Hippocampal formation (tissue), 2 donors: ENCODE measurements at places on chromosomes 16 and 17.

DNA sequence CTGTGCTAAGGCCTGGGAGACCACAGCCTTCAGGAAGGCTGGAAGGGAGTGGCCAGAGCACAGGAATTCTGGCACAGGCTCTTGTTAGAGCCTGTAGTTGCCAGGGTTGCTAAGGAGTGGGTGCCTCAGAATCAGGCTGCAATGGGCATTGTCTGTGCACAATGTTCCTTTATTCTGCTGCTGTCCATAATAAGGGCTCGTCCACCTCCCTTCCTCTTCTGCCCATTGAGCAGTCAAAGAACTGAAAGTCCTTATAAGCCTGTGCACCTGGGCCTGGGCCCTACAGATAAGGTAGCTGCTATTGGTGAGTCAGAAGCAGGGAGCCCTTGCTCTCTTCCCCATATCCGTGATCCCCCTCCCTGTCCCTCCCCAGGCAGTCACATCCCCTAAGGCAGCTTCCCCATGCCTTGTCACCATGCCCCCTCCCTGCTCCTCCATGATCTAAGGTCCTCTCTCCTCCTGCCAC is 5.4 kb upstream of the CNGB1 start:
- peak; percentile 70 for DNase-seq

- DNase-seq, result no peak
These were observed 41.9 kb downstream of the CRISPLD2 start for GRCh38 chr16:84861671-84862070.

GRCh38 chr16:30666681-30667080 is 8.4 kb downstream of the FBRS start:
- DNase-seq, result no peak

DNA sequence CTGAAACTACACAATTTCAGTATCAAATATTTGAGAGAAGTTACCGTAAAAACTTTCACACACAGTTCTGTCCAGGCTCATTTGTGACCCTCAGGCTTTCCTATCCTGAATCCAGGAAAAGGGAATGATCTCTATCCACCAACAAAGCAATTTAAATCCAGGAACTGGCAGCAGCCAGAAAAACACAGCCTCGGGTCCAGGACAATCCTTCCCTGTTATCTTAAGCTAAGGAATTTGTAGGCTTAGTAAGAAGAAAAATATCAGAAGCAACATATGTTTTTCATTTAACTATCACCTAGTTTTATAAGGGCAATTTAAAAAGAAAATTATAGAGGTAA is 47.1 kb downstream of the TEX2 start:
- no peak for DNase-seq

DNA sequence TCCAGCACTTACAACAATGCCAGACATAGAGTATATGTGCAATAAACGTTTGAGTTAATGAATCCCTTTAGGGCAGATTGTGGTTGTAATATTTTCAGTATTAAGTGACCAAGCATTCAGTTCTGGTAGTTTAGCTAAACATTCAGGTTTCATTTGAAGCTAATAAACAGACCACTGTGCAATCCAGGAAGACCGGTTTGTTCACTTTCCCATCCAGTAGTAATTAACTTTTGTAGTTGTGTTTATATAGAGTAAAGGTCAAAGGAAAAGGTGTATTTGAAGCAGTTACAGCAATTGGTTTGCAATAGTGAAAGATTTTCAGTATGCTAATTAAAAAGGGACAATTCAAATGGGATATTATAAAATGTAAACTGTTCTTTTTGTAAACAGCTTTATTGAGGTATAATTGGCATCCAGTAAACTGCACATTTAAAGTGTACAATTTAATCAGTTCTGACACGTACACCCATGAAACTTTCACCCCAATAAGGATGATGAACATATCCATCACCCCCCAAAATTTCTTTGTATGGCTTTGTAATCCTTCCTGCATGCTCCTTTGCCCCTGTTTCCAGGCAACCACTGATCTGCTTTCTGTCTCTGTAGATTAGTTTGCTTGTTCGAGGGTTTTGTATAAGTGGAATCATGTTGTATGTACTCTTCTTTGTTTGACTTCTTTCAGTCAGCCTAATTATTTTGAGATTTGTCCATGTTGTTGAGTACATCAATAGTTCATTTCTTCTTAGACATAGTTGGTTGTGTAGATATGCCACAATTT is 26.3 kb downstream of the MRTFB start:
- DNase-seq, result no peak

DNA sequence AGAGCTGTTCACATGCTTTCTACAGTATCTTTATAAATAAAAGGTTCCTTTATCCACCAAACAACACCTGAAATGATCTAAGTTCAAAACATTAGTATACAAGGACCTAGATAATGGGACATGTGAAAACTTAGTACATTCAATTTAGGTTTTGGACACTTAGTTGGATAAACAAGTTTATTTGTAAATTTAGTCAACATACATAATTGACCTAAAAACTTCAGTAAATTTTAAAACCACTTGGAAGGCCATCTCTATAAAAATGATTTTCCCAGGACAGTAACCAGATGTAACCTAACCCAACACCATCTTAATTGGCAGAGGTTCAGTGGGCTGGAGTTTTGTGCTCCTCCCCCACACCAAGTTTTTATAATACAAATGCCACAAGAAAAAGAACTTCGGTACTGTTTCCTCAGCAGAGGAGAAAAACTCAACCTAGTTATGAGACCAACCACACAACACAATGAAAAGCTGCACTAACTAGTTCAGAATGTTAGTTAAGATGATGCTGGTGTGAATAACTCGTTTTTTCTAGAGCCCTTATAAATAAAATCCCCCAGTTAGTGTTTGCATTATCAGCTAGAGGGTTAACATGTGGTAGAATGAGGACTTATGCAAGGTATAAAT is 7.2 kb upstream of the UNK start:
- DNase-seq, result no peak

GRCh38 chr17:70934835-70935234 is 765.5 kb downstream of the KCNJ2 start:
- no peak for DNase-seq

- no peak for DNase-seq
These were observed 15.0 kb upstream of the NAGLU start for GRCh38 chr17:42521036-42521435.

GRCh38 chr16:85746460-85747215 is 4.3 kb downstream of the C16orf74 start:
- DNase-seq, result no peak

DNA sequence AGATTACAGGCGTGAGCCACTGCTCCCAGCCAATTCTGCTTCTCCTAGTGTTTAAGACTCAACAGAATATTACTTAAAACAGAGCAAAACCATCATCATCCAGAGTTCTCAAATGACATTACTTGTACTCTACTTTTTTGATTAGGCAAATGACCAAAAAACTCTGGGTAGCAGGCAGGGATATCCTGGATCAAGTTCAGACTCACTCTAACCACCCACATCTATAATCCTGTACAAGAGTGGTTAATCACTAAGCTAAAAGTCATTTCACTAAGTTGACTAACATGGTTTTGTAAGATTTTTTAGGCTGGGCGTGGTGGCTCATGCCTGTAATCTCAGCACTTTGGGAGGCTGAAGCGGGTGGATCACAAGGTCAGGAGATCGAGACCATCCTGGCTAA is 6.8 kb downstream of the NAE1 start:
- no peak for DNase-seq

DNA sequence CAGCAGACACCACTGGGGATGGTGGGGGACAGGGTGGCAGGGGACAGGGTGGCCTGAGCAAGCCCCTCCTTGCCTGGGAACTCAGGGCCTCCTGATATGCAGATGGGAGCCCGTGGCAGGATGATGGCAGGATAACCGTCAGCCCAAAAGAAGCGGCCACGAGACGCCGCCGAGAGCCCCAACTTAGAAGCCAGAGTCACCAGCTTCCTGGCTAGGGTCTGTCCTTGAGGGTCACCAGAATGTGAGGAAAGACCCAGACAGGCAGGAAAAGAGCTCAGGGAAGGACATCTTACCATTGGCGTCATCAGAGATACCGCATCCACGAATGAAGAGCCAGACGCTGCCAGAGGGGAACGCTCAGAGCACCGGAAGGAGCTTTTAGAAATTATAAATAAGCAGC is 19.4 kb downstream of the RAB40C start:
- DNase-seq, result no peak

- DNase-seq, result no peak
These were observed 10.6 kb downstream of the CDH16 start for GRCh38 chr16:66908116-66908515.

- DNase-seq, result no peak
These were observed 14.2 kb upstream of the CCL1 start for GRCh38 chr17:34377078-34377823.

DNA sequence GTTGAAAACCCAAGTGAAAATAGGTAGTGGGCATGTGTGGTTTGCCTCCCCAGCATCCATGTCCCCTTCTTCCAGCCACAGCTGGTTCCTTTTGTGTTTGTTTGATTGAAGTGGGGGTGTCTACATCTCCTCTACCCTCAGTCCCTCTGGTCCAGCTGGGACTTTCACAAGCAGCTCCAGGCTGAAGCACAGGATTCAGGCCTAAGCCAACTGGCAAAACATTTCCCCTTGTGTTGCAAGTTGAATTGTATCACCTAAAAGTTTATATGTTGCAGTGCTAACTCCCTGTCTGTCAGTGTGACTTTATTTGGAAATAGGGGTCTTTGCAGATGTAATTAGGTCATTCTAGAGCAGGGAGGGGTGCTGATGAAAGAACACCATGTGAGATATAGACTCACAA is 205.9 kb upstream of the ASIC2 start:
- no peak for DNase-seq

- DNase-seq, result no peak
These were observed 176.2 kb downstream of the CYLD start for GRCh38 chr16:50917950-50918703.

DNA sequence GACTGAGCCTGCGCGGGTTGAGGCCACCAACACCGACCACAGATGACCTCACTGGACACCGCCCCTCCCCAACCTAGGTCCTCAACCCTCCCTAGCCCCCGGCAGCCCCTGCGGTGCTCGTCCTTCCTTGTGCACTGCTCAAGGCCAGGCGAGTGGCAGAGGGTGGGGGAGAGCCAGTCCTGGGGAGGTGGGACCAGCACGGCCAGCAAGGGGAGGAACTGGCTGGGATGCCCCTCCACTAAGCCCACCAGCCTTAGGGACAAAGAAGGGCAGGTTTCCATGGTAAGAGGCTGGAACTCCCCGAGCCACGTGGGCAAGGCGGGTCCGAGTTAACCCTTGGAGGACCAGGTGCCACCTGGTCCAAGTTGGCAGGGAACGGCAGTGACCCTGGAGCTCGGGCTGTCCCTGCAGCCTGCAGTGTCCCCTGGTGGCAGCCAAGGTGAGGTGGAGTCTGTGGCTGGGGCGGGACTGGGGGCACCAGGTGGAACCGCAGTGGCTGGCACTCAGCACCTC is 9.2 kb downstream of the FSCN2 start:
- no peak for DNase-seq

GRCh38 chr16:25014500-25015147 is 545 bp downstream of the ARHGAP17 start:
- DNase-seq, result peak; percentile 39

DNA sequence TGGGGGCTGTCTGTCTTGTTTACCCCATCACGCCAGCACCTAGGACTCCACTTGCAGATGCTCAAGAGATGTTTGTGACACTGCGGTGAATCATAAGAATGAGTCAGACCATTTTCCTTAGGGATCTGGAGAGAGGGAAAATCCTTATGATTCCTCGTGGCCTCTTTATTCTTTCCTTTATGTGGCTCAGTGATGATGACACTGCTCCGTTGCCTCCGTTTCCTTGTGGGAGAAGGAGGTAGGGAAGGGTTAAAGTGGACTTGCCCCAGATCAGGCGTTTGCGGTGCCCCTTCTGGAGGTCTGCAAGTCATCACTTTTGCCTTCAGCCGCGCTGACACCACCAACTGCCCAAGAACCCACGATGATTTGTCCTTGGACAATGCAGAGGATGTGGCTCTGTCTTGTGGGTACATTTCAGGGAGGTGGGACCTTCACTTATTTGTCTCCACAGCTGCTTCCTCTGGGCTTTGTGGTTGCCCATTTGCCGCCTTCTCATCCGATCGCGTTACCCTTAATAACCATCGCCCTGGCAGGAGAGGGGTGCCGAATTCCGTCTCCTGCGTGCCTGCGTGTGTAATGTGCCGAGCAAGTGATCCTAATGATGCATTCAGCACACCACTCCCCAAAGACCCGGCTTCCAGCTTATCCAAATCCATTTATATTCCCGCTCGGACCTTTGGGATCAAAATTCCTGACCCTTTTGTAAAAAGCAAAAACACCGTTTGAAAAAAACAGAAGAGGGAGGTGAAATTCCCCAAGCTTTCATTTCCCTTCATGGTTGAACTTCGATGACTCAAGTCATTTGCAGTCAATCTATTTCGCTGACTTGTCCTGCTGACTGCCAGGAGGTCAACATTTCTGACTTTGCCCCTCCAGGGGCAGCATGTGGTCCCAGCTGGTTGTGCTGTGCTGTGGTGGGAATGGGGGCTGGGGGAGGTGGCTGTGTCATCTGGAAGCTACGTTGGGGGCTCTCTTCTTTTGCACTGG is 87.2 kb upstream of the IRX3 start:
- no peak for DNase-seq

DNA sequence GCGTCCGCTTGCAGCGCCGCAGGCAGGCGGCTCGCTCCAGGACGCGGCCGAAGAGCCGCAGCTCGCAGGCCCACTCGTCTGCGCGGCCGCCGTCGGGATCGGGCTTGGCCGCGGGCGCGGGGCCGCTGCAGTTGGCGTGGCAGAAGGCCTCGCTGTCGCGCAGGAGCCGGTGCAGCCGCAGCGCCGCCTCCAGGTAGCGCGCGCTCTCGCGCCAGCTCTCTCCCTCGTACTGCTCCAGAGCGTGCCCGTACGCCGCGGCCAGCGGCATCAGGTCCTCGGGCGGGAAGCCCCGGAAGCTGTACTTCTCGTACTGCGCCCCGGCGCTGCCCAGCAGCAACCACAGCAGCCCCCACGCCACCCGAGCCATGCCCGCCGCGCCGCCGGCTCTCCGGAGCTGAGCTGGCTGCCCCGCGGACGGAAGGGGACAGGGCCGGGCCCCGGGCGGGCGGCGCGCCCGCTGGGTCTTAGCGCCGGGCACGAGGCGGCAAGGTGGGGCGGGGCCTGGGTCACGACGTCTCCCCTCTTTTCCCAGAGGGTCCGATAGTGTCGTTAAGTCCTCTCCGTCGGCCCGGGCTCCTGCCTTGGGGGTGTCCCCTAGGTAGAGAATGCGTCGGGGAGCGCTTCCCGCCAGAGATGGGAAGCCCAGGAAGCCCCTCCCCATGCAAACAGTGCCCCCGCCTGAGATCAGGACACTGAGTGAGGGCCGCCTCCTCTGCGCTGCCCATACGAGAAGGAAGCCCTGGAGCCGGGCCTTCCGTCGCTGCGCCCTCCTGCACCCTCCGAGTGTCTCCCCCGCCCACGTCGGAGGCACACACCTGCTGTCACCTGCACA is at the start of gene P3H4:
Gene P3H4 (minus strand): TSS at position 401 of the 832 bp plus-strand sequence. CDS start 34 bp downstream, at position 367.
- DNase-seq, result peak; percentile 61

DNA sequence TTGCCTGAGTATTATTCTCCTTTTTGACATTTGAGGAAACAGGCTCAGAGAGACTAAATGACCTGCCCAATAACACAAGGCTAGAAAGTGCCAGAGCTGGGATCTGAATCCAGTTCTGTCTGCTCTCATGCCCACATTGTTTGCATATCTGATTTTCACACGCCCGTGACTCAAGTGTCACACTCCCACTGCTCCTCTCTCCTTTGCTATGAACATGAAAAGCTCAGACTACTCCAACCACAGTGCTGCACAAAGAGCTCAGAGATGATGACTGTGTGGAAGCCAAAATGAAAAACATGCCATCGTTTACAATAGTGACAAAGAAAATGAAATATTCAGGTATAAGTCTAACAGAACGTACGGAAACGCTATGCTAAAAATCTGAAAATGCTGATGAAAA is 107.9 kb downstream of the SMG6 start:
- no peak for DNase-seq

GRCh38 chr17:73324160-73324475 is 12.3 kb upstream of the CDC42EP4 start:
- no peak for DNase-seq

- no peak for DNase-seq
These were observed 142.4 kb upstream of the RBL2 start for GRCh38 chr16:53291757-53292392.
